SK-N-SH (cell line): ENCODE measurements at places on chromosomes 1 and 21. TPM values are rescaled to one million over a fixed set of nuclear protein-coding genes. Genes with fewer than 3 reads are reported as not detected.

ST6GALNAC5 gene
- 10.6 and 11.1 TPM in 2 replicates for polyA plus RNA-seq

WRAP73 gene
- 61.9 and 67.8 TPM in 2 replicates for polyA plus RNA-seq

RNASEL gene
- polyA plus RNA-seq, result not detected in 2 replicates

RUNX1 gene
- polyA plus RNA-seq, result 9.9 and 17.1 TPM in 2 replicates

CFHR1 gene
- 0.23 and 0.31 TPM in 2 replicates for polyA plus RNA-seq

ABCA4 gene
- 0.03 and 0.06 TPM in 2 replicates for polyA plus RNA-seq

RNU1-3 gene
- not detected in 2 replicates for polyA plus RNA-seq

FAM72D gene
- 2.6 and 3.2 TPM in 2 replicates for polyA plus RNA-seq

NMNAT2 gene
- polyA plus RNA-seq, result 0.06 and 0.07 TPM in 2 replicates

SPRR2A gene
- not detected in 2 replicates for polyA plus RNA-seq

MYBPHL gene
- polyA plus RNA-seq, result 0.07 TPM in 1 of 2 replicates, not detected in the other

ZSWIM5 gene
- polyA plus RNA-seq, result 0.07 and 0.21 TPM in 2 replicates

ECM1 gene
- polyA plus RNA-seq, result 20.2 and 32.3 TPM in 2 replicates

FAM167B gene
- polyA plus RNA-seq, result 1.2 and 1.6 TPM in 2 replicates

MRAP gene
- not detected in 2 replicates for polyA plus RNA-seq

LYPD8 gene
- polyA plus RNA-seq, result 1.5 and 1.6 TPM in 2 replicates

LDLRAD1 gene
- polyA plus RNA-seq, result not detected in 2 replicates

FBXO2 gene
- 17.0 and 21.7 TPM in 2 replicates for polyA plus RNA-seq

CELA3B gene
- polyA plus RNA-seq, result not detected in 2 replicates

RASSF5 gene
- 1.7 and 2.2 TPM in 2 replicates for polyA plus RNA-seq

PIK3R3 gene
- 4.0 and 6.2 TPM in 2 replicates for polyA plus RNA-seq

PM20D1 gene
- not detected in 2 replicates for polyA plus RNA-seq

CA14 gene
- polyA plus RNA-seq, result 0.08 and 0.16 TPM in 2 replicates

NOS1AP gene
- 0.03 TPM in 2 replicates for polyA plus RNA-seq

TSPAN2 gene
- 0.21 and 0.23 TPM in 2 replicates for polyA plus RNA-seq

FOXJ3 gene
- 16.0 and 24.2 TPM in 2 replicates for polyA plus RNA-seq

USH2A gene
- polyA plus RNA-seq, result under 0.01 TPM in 1 of 2 replicates, not detected in the other

SPRR2G gene
- polyA plus RNA-seq, result not detected in 2 replicates

RALGPS2 gene
- 5.1 and 8.2 TPM in 2 replicates for polyA plus RNA-seq

SLAMF1 gene
- polyA plus RNA-seq, result not detected in 2 replicates

GDAP2 gene
- polyA plus RNA-seq, result 5.6 and 8.7 TPM in 2 replicates

KCNT2 gene
- 0.56 and 0.99 TPM in 2 replicates for polyA plus RNA-seq

RAB25 gene
- not detected in 2 replicates for polyA plus RNA-seq

HCN3 gene
- polyA plus RNA-seq, result 9.7 and 10.1 TPM in 2 replicates

ZNF362 gene
- 13.7 and 17.1 TPM in 2 replicates for polyA plus RNA-seq

ACTL8 gene
- polyA plus RNA-seq, result 0.05 TPM in 1 of 2 replicates, not detected in the other

LCA5L gene
- 0.74 and 1.0 TPM in 2 replicates for polyA plus RNA-seq

S100A1 gene
- polyA plus RNA-seq, result 0.18 TPM in 1 of 2 replicates, not detected in the other

ELOVL1 gene
- polyA plus RNA-seq, result 127 and 182 TPM in 2 replicates

ACTA1 gene
- 0.21 and 0.36 TPM in 2 replicates for polyA plus RNA-seq

MRPL24 gene
- 149 and 171 TPM in 2 replicates for polyA plus RNA-seq

PRKCZ gene
- polyA plus RNA-seq, result 20.1 and 24.2 TPM in 2 replicates

SERINC2 gene
- polyA plus RNA-seq, result 15.5 and 22.2 TPM in 2 replicates

NBPF10 gene
- polyA plus RNA-seq, result 0.66 and 0.88 TPM in 2 replicates

GPR3 gene
- 5.8 and 6.0 TPM in 2 replicates for polyA plus RNA-seq

PRUNE1 gene
- 7.3 and 8.2 TPM in 2 replicates for polyA plus RNA-seq

NPPA gene
- not detected in 2 replicates for polyA plus RNA-seq

FCRL1 gene
- polyA plus RNA-seq, result not detected in 2 replicates

FMO1 gene
- not detected in 2 replicates for polyA plus RNA-seq

C1orf146 gene
- polyA plus RNA-seq, result not detected in 2 replicates

RNU1-4 gene
- not detected in 2 replicates for polyA plus RNA-seq

FABP3 gene
- 0.08 TPM in 1 of 2 replicates, not detected in the other for polyA plus RNA-seq
